Tibial artery (tissue), 4 donors: ENCODE measurements at places on chromosomes 6 and 20.

DNA sequence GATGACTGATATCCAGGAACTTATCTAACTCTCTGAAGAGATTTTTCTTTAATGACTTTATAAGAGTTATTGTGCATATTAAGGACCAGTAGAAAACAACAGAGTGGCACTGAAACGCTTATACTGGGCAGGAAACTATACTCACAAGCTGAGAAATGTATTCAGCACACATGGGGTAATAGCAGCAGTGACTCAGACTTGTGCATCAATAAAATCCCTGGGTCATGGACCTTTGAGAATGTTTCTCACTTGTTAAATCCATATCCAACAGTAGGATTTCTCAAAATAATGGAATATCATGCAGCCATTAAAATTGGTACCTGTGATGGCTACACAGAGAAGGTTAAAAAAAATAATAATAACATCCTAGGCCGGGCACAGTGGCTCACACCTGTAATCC is 219.5 kb downstream of the BTBD9 start:
- DNase-seq, result no peak

DNA sequence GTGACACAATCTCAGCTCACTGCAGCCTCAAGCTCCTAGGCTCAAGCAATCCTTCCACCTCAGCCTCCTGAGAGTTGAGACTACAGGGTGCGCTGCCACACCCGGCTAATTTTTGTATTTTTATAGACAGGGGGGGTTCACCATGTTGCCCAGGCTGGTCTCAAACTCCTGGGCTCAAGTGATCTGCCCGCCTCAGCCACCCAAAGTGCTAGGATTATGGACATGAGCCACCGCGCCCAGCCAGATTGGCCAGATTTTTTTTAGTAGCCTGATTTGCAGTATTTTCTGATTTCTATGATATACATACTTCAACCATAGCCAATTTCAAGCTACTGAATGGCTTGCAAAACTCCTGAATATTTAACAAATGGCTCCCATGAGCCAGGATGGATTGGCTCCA is 21.4 kb upstream of the DLGAP4 start:
- no peak for DNase-seq

DNA sequence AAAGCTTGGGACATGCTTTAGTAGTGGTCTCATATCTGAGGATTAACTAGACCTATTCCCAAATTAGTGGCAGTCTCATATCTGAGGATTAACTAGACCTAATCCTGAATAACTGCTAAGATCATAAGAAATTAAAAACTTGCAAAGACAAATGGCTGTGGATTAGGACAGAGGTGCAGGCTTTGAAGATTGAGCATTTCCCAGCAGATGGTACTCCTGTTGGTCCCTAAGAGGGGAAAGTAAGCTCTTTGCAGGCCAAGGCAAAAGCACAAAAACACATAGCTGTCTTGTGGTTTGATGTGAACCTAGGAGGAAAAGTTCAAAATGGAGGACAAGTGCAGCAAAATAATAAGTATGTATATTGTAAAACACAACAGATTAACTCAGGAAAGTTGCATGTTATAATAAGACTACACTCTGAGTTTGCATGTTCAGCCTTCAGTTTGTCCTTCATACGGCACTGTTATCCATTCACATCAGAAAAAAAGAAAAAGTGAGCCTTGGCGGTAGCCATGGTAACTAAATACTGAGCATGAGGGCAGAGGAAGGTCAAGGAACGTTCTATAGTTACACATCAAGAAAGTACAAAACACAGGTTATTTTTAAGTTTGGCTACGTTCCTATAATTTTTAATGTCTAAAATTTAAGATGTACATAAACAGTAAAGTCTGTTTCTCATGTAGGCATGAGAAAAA is 62.8 kb downstream of the FILIP1 start:
- no peak for DNase-seq

DNA sequence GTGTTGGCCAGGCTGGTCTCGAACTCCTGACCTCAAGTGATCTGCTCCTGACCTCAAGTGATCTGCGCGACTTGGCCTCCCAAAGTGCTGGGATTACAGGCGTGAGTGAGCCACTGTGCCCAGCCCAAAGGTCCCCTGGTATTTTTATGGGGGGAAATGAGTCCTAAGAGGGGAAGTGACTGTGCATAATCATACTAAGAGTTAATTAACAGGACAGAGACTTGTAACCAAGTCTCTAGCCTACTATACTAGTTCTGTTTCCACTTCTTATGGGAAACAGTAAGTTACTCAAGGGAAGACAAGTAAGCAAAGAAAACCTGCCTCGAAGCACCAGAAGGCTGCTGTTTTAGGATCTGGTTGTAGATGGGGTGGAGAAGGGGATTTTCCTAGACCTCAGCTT is 27.9 kb downstream of the TCF15 start:
- no peak for DNase-seq

DNA sequence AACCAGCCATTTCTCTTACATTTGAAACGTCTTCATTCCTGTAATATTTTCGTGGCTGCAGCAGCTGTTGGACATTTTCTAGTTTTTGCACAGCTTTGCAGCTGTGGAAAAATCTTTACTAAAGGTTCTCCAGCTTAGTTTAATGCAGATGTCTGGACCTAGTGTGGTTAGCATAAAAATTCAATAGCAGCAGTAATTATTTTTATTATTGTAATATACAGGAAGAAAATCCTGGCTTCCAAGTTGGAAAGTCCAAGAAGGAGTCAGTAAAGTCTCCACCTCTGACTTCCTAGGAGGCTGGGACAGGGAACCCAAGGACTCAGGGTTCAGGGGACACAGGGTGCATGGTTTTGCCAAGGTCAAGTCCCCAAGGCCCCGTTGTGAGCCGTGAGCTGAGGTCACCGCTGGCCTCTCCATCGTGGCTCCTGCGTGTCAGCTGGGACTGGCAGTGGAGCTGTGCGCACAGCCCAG is 230.6 kb downstream of the FNDC1 start:
- DNase-seq, result no peak
